ENCODE measurements at places on chromosomes 3 and 15. TPM values are rescaled to one million over a fixed set of nuclear protein-coding genes. Genes with fewer than 3 reads are reported as not detected.

DNA sequence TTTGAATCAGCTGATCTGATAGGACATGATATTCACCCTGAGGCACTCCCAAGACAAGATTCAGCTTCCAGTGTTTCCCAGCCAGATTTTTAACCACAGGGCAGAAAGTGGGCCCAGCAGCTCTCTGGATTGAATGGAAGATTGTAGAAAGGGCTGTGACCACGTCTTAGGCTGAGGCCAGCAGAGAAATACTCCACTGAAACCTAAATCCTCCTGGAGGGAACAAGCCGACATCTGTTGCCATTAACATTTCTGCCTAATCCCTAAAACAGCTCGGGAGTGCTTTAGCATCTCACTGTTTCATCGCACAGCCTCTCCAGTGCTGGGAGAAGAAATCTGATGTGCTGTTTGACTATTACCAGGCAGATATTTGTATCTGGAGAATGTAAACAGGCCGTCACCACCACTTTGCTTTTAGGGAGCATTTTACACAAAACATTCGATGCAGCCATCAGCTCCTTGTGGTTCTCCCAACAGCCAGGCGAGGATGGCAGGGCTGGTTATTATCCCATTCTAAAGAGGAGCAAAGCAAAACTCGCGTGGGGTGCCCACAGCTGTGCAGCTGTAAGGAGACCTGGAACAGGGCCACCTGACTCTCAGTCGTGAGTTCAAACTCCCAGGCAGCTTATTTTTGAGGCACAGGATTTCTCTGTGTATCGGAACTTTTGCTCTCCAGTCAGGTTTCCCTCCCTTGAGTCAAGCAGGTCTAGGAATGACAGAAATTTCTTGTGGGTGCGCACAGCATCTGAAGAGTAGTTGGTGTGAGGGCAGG is 117.4 kb downstream of the LIPC start:
- DNase-seq, result no peak

GRCh38 chr3:153574445-153574844 is 412.4 kb downstream of the RAP2B start:
- no peak for DNase-seq

DNA sequence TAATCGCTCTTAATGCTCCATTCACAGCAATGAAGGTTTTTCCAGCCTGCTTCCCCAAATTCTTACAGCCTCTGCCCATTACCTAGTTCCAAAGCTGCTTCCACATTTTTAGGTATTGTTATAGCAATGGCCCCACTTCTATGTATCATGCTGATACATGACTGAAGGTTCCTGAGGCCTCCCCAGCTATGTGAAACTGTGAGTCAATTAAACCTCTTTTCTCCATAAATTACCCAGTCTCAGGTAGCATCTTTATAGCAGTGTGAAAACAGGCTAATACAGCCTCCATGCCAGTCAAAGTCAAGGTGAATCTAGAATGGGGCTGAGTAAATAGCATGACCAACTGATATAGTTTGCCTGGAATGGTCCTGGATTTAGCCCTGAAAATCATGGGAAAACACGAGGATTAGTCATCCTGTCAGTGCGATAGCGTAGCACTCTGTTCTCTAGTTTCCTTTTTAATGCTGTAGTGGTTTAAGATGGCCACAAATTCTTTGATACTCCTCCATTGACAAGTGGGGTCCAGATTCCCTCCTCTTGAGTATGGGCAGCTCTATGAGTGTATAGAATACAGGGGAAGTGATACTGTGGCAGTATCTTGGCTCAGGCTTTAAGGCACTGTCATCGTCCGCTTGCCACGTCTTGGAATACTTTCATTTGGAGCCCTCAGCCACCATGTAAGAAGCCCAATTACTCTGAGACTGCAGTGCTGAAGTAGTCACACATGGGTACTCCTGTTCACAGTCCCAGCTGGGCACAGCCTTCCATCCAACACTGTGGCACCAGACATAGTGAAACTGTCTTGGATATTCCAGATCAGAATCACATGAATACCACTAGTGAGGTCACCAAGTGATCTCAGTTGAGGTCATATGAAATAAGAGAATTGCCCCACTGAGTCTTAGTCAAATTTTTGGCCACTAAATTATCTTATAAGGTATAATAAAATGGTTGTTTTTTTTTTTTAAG is 94.0 kb upstream of the PLCL2 start:
- no peak for DNase-seq

GRCh38 chr3:32366638-32367397 is 24.8 kb upstream of the CMTM7 start:
- DNase-seq, result no peak

DNA sequence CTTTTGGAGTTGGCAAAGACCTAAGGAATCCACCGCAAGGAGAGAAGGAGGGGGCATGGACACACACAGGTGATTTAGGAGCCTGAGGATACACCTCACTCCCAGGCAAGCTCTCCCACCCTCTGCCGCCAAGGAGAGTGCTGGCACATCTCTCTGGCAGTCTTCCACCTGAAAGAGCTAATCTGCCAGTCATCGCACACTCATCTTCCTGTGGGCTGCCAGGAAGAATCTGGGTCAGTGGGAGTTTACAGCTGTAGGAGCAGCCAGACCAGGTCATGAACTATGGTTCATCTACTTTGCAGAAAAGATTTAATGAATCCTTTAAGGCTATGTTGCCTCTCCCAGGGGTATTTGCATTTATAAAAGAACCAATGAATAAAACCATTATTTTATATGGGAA is 170.6 kb upstream of the TSC22D2 start:
- DNase-seq, result no peak

- no peak for DNase-seq
These were observed 220.6 kb upstream of the SGO1 start for GRCh38 chr3:20406611-20407011.

DNA sequence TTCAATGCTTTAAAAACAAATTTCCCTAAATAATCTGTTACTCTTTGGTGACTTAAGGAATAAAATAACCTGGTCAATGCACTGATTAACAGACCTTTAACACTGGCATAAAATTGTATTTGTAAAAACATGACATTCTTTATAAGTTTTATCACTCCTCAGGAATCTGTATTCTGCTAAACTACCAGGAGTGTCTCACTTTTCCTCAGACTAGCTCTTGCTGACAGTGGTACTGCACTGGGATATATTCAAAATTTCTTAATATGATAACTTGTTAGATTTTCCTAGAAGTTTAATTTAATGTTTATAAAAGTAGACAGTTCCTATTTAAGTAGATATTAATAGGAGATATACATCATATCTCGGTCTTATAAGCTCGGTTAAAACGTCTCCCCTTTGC is 363.4 kb upstream of the ARHGEF26 start:
- DNase-seq, result no peak

- DNase-seq, result no peak
These were observed 38.4 kb downstream of the HEG1 start for GRCh38 chr3:125017406-125017805.

DNA sequence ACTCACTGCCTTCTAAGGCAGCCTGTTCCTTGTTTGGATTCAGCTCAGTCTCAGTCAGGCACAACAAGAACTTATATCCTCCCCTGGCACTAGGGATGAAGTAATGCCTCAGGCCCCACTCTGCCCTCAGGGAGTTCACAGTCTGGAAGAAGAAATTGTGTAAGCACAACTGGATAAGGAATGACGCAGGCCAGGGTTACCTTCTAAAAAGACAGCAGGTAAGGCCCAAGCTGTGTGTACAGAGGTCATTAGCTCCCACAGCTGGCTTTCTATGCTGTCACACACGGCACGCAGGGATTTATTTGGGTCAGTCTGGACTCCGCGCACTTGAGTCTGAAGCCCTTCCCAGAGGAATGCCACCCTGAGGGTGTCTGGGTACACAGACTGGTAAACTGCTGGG is 82.9 kb downstream of the IQSEC1 start:
- DNase-seq, result no peak

GRCh38 chr3:71008350-71008935 is 575.1 kb downstream of the FOXP1 start:
- DNase-seq, result no peak

DNA sequence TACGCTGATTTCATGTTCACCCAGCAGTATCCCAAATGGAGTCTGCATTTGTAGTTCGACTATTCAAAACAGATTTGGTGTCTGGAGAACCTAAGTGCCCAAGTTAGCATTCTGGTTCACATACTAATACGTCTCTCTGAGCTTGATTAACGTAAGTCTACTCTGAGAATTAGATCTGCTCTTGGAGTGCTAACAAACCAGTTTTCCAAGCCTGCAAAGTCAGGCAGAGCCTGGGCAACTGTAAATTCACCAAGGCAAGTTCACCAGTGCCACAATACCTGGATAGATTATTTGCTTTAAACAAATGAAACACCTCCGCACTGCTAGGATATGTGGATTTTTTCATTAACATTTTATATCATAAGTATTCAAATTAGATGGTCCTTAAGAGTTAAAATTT is 912.6 kb downstream of the ROBO1 start:
- DNase-seq, result no peak

DNA sequence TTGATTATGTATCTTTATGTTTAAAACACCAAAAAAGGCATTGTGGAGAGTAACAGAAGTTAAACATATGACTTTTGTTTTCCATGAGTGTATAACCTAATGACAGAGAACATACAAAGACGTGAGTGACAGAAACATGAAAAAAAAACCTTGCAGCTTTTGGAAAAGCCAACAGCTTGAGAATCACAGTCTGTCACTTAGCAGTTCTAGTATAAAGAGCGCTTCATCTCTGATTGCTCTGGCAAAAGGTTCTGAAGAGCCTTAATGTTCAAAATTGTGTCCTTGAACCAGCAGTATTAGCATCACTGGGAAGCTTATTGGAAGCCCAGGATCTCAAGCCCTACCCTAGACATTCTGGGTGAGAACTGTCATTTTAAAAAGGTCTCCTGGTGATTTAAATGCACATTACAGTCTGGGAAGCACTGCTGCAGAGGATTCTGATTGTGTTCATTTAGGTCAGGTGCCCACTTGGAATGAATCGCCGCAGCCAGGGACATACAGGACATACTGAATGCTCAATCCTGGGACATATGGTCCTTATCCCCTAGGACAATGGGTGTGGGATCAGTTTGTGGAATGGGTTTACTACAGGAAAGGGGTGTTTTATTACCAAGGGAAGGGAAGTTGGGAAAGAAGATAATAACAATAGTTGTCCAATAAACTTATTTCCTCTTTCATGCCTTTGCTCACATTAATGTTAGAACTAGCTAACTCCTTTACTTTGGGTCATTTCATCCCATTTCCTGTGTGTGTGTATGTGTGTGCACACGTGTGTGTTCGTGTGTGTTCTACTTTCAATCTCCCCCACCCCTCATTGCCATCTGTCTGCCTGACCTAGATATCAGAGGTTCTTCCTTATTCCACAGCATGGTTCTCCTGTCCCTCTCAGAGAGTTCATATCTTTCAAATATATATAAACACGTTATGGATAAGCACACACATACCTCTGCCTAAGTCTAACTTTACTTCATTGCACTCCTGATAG is 55.0 kb downstream of the LRRC49 start:
- DNase-seq, result no peak

- no peak for DNase-seq
These were observed 56.4 kb downstream of the TGFBR2 start for GRCh38 chr3:30662836-30663235.

- DNase-seq, result no peak
These were observed 25.5 kb upstream of the FGD5 start for GRCh38 chr3:14793126-14793857.

GRCh38 chr15:80556694-80557367 is 138.3 kb upstream of the ABHD17C start:
- no peak for DNase-seq

DNA sequence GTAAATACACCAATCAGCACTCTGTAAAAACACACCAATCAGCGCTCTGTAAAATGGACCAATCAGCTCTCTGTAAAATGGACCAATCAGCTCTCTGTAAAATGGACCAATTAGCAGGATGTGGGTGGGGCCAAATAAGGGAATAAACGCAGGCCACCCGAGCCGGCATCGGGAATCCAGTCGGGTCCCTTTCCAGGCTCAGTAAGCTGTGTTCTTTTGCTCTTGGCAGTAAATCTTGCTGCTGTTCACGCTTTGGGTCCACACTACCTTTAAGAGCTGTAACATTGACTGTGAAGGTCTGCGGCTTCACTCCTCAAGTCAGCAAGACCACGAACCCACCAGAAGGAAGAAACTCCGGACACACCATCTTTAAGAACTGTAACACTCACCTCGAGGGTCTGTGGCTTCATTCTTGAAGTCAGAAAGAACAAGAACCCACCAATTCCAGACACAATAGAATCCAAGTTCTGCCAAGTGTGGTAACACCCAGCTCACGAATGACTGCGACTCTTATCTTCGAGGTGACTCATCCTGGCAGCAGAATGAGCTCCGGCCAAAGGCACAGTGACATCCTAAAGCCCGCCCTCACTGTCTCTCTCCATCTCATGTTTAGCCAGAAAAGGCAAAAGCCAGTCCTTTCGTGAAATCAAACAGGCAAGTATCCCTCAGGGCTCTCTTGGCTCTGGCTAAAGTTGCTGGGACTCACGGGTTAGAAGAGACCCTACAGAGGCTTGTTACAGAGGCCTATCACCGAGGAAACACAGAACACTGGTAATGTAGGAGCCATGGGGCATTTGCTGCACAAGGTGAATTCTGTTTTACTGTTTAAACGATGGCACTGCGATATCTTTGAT is 155.2 kb downstream of the FAM43A start:
- no peak for DNase-seq

DNA sequence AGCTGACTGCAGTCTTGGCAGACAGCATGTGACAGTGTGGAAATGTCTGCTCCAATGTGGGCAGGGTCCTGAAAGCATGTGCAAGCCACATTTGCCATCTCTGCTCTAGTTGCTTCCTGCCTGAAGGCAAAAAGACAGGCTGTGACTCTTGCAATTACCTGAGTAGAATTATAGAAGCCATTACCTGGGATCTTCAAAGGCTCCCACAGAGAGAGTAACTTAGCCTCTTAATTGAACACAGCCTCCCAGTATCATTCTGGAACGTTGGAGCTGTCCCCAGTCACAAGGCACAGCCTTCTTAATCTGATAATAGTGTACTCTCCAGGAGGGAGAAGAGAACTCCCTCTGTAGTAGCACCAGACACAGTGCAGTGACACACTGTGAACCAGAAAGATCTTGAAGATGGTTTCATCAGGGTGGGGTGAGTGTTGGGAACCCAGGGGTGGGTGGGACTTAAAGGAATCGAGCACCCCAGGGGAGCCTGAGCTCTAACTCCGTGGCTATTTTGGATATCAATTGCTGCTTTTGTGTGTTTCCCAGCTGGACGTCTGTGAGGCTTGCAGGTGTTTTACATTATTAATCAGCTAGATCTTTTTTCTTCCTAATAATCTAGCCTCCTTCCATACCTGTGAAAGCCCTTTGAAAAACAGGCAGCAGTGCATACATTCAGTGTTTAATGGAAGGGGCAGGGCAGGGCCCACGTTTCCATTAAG is 40.6 kb upstream of the GLCE start:
- DNase-seq, result no peak

- no peak for DNase-seq
These were observed 644 bp upstream of the MASP1 start for GRCh38 chr3:187292181-187292580.

GRCh38 chr3:88025001-88025552 is 33.7 kb downstream of the CGGBP1 start:
- DNase-seq, result no peak

IQCF5 gene
- not detected for total RNA-seq

LYZL4 gene
- total RNA-seq, result not detected

CHD2 gene
- 121 TPM for total RNA-seq

CCDC33 gene
- not detected for total RNA-seq

TMEM212 gene
- total RNA-seq, result not detected

TGM5 gene
- total RNA-seq, result 0.91 TPM

SNTN gene
- not detected for total RNA-seq

PCOLCE2 gene
- total RNA-seq, result not detected

ATP10A gene
- total RNA-seq, result 36.7 TPM

BBX gene
- total RNA-seq, result 37.0 TPM

MUC20 gene
- 0.85 TPM for total RNA-seq
